ENCODE measurements at places on chromosomes 1 and 21.

- DNase-seq: peak; percentile 58
Observed at GRCh38 chr1:18955441-18956192, 859 bp downstream of the IFFO2 start.

DNA sequence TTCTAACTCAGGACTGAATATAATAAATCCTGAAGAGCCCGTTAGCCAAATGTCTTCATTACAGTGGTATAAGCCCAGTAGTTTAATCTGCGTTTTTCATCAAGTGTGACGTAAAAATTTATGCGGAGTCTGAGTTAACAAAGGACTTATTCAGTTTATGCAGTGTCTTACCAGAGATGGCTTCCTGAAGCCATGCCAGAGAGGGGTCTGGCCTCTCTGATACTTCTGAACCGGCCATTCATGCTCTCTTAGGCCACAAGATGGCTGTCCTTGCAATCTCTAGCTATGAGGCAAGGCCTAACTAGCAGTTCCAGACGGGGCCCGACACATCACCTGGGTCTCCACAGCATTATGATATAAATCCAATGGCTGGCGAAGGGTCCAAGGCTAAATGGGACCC lies 101.4 kb downstream of the TEX35 start:
- no peak for DNase-seq

DNA sequence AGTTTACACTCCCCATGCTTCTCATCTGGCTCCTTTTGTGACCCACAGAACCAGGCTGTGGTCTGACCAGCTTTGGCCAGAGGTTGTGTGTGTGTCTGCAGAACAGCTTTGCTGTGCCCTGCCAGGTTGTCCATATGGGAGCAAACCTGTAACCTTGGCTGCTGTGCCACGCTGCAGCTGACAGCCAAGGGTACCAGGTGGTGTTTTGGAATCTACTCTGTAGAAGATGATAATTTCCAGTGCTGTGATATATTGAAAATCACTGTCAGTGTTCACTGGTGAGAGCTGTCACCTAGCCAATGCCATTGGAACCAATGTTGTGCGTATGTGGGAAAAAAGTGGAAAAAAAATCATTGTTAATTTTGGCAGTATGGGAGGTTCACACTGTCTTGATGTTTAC lies 18.2 kb downstream of the CENPF start:
- DNase-seq: no peak

- no peak for DNase-seq
Observed at GRCh38 chr1:213724640-213725536, 262.9 kb upstream of the PROX1 start.

GRCh38 chr1:7036386-7036785 lies 251.1 kb downstream of the CAMTA1 start:
- DNase-seq: no peak

DNA sequence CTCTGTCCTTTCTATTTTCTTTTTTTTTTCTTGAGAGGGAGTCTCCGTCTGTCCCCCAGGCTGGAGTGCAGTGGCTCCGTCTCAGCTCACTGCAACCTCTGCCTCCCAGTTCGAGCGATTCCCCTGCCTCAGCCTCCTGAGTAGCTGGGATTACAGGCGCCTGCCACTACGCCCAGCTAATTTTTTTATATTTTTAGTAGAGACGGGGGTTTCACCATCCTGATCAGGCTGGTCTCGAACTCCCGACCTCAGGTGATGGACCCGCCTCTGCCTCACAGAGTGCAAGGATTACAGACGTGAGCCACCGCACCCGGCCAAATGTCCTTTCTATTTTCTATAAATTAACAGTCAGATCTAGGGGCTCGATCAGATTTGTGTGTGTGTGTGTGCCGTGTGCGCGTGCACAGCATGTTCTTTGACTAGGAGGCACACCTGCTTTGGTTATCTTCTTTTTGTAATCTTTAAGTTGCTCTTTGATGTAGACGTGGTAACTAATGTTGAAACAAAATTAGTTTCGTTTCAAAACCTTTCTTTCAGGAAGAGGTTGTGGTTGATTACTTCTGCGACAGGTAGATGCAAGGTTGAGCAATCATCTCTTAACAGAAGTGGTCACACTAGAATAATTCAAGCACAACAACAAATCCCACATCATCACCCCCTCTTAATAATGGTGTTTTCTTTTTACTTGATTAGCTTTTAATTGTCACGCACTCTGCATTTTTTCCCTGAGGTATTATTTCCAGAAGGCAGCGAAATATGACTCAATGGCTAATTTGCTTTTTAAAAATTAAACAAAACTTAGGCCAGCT lies 779 bp upstream of the DEGS1 start:
- DNase-seq: peak; percentile 32

GRCh38 chr21:37422382-37422781 lies 55.8 kb downstream of the DYRK1A start:
- DNase-seq: no peak

- no peak for DNase-seq
Observed at GRCh38 chr1:42779725-42780124, 5.1 kb upstream of the TMEM269 start.

GRCh38 chr1:219340796-219341195 lies 167.1 kb downstream of the LYPLAL1 start:
- no peak for DNase-seq

- DNase-seq: no peak
Observed at GRCh38 chr1:232249339-232249738, 380.6 kb downstream of the SIPA1L2 start.

GRCh38 chr1:233189526-233189925 lies 106.0 kb downstream of the PCNX2 start:
- no peak for DNase-seq

DNA sequence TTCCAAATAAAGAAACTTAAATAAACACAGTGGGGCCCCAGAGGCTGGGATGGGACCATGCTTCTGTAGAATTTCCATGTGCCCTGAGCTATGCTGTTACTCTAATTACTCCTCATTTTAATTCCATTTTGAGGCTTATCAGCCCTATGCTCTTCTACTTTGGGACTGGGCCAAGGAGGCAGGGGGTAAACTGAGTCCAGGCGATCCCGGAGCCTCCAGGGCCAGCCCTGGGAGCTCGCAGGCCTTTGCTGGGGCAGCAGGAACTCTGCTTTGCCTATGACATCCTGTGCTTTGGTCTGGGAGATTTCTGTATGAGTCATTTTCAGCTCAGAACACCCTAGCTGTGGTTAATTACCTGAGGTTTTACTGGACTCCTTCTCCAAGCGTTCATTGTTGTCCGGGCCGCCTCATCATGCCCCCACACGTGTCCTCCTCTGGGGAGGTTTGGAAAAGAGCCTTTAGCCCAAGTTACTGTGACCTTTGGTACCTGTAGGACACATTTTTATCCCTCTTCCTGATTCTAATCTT lies 95.7 kb downstream of the RHOU start:
- peak; percentile 84 for DNase-seq

DNA sequence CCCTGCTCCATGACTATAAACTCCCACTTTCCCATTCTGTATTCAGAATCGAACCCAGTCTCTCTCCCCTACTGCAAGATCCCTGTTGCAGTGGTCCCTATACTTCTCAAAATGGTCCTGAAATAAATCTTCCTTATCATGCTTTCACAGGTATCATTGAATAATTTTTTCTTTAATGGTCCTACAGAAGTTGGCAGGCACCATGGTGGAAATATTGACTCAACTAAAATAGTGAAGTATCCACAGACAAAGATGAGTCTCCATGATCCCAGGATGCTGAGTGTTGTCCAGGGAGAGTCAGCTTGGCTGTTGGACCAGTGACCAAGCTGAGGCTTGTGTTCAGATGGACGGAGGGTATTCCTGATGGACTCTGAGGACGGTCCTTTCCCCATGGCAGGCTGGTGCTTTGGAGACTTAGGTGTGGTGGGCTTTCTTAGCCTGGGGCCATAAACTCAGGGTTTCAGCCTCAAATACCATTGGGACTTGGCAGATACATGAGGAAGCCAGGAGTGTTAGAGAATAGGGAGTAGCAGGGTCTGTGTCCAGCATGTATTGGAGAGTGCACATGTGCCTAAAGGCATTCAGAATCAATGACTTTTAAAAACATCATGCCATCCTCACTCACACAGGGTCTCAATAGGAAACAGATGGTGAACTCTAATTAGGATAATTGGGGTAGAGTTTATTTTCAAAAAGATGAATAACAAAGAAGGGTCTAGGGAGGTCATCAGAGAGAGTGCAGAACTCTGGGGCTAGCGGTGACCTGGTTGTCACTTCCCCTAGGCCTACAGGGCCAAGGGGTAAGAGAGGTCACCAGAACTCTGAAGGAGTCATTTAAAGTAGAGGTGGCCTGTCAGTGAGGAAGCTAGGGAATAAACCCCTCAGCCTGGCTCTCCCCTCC lies 19.8 kb downstream of the TINAGL1 start:
- DNase-seq: no peak

All from LoVo (cell line).